Osteoblast (primary cell): ENCODE measurements at places on chromosomes 3 and 15. TPM values are rescaled to one million over a fixed set of nuclear protein-coding genes. Genes with fewer than 3 reads are reported as not detected.
A peak's percentile ranks its signal among the peaks of the same experiment; 100 is the strongest.

The HTR3E gene
- total RNA-seq: not detected in 2 replicates

The ZNF385D gene
- 2.5 and 2.9 TPM in 2 replicates for total RNA-seq

The WDR5B gene
- total RNA-seq: 9.8 and 10.9 TPM in 2 replicates

DNA sequence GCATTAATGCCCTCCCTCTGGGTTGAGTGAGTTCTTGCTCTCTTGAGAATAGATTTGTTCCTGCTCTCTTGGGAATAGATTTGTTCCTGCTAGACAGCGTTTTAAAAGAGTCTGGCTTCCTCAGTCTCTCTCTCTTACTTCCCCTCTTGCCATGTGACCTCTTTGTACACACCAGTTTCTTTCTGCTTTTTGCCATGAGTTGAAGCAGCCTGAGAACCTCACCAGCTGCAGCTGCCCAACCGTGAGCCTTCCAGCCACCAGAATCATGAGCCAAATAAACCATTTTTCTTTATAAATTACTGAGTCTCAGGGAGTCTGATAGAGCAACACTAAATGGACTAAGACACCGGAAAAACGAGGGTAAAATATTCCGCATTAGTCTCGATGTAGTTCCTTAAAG, 253.6 kb downstream of the CNTN6 start:
- no peaks in the 10 kb centered on the region for H3K27me3 ChIP-seq
- H3K36me3 ChIP-seq: no peaks in the 10 kb centered on the region
- H3K4me1 ChIP-seq: no peaks in the 10 kb centered on the region
- H3K27ac ChIP-seq: no peak overlapping the region

DNA sequence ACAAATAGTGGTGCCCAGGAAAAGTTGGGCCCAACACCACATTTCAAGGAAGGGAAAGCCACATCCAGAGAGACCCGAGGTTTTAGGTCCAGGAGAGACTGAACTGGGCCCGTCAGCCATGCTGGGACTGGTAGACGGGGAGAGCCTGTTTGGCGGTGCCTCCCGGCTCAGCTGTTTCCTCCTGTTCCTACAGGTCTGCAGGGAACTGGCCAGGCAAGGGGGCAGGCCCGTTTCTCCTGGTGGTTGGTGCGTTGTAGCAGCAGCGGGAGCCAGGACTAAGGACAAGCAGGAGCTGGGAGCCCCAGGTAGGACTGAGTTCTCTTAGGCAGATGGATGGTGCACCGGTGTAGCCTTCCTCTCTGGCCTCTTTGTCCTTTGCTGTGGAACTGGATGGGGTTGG, 3.9 kb downstream of the PRKCD start:
- H3K4me3 ChIP-seq: no peak overlapping the region
- H3K36me3 ChIP-seq: no peaks in the 10 kb centered on the region
- H3K27ac ChIP-seq: no peak overlapping the region
- H3K4me1 ChIP-seq: peaks cover 37% of the 10 kb centered on the region
- peak; percentile 2 for DNase-seq

GRCh38 chr3:184337399-184337714, at the start of gene FAM131A:
Gene FAM131A, plus strand, starts transcription at chr3:184337600. Its CDS starts 31 bp downstream, at chr3:184337631.
- peak within 1 kb of the TSS; percentile 97 for H3K27ac ChIP-seq
- peaks cover 42% of the 10 kb centered on the region for H3K36me3 ChIP-seq
- H3K4me3 ChIP-seq: peak within 1 kb of the TSS; percentile 77
- DNase-seq: peak; percentile 88
- peaks cover 55% of the 10 kb centered on the region for H3K4me1 ChIP-seq

DNA sequence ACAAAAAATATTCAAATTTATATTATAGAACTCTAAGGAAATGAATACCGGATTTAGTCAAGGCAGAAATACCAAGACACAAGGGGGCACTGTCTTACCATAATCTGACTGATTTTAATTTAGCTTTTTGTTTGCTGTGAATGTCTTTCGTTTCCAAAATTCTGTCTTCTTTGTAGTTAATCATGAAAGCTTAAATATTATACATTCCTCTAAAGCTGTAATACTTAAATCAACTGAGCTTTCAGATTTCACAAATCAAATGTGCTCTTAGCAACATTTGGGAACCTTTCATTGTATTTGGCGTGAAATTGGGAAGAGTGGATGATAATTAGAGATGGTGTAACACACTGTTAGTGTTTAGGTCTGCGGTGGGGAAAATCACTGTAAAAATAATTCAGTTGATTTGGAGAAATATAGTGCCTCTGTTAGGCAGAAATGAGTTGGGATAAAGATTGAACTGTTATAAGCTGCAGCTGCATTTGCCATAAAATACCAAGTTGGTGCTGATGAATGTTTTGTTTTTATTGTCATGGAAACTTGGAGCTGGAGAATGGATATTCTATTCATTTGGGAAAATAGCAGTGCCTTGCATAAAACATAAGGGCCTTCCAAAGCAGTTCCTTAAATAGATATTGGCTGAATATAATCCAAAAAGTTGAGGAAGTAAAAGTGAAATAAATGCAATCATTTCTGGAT, 228.2 kb downstream of the TCF12 start:
- H3K27ac ChIP-seq: peak overlapping the region; percentile 91
- peak; percentile 34 for DNase-seq
- no peaks in the 10 kb centered on the region for H3K36me3 ChIP-seq

GRCh38 chr15:96972201-96972600, 641.7 kb downstream of the NR2F2 start:
- no peaks in the 10 kb centered on the region for H3K4me1 ChIP-seq
- DNase-seq: no peak
- H3K27ac ChIP-seq: no peak overlapping the region
- H3K4me3 ChIP-seq: no peak overlapping the region

- no peaks in the 10 kb centered on the region for H3K36me3 ChIP-seq
- H3K4me3 ChIP-seq: no peak overlapping the region
- no peaks in the 10 kb centered on the region for H3K4me1 ChIP-seq
- no peak overlapping the region for H3K27ac ChIP-seq
- DNase-seq: no peak
- H3K27me3 ChIP-seq: peaks cover 27% of the 10 kb centered on the region
Measured at GRCh38 chr3:10817506-10817905, 1.5 kb downstream of the SLC6A11 start.

- peak; percentile 91 for DNase-seq
- peaks cover 48% of the 10 kb centered on the region for H3K4me1 ChIP-seq
- H3K36me3 ChIP-seq: no peaks in the 10 kb centered on the region
Measured at GRCh38 chr15:90869601-90870353, 1.4 kb downstream of the FURIN start.

DNA sequence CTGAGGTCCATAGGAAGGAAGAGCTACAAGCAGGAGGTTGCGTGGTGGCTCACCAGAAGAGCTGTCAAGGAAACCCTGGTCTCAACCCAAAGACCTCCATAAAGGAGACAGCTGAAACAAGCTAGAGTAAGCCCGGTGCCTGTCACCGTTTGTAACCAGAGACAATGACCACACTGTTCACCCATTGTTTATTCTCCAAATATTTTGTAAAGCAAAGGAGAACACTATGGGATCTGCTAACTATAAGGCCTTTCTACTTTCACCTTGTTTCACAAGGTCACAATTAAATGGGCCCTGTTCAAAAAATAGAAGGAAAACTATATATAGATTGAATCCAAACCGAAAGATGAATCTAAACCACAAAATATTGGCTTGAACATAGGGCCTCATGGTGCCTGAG, 128.9 kb upstream of the TPRG1 start:
- DNase-seq: no peak
- H3K27ac ChIP-seq: no peak overlapping the region
- H3K4me1 ChIP-seq: peaks cover 8% of the 10 kb centered on the region
- no peaks in the 10 kb centered on the region for H3K27me3 ChIP-seq

- H3K4me3 ChIP-seq: no peak overlapping the region
- no peaks in the 10 kb centered on the region for H3K4me1 ChIP-seq
- peak; percentile 74 for DNase-seq
- H3K27ac ChIP-seq: no peak overlapping the region
- no peaks in the 10 kb centered on the region for H3K36me3 ChIP-seq
Measured at GRCh38 chr15:75235760-75236729, 22.1 kb upstream of the GOLGA6C start.

- no peaks in the 10 kb centered on the region for H3K36me3 ChIP-seq
- H3K4me1 ChIP-seq: no peaks in the 10 kb centered on the region
- H3K4me3 ChIP-seq: no peak overlapping the region
- H3K27me3 ChIP-seq: no peaks in the 10 kb centered on the region
- DNase-seq: no peak
- H3K27ac ChIP-seq: no peak overlapping the region
Measured at GRCh38 chr3:104526901-104527401, 839.8 kb upstream of the ALCAM start.

GRCh38 chr15:71089801-71090200, 25.5 kb upstream of the THSD4 start:
- no peaks in the 10 kb centered on the region for H3K27me3 ChIP-seq
- H3K27ac ChIP-seq: no peak overlapping the region
- DNase-seq: no peak
- no peaks in the 10 kb centered on the region for H3K36me3 ChIP-seq
